ENCODE measurements at places on chromosomes 2 and 18.

DNA sequence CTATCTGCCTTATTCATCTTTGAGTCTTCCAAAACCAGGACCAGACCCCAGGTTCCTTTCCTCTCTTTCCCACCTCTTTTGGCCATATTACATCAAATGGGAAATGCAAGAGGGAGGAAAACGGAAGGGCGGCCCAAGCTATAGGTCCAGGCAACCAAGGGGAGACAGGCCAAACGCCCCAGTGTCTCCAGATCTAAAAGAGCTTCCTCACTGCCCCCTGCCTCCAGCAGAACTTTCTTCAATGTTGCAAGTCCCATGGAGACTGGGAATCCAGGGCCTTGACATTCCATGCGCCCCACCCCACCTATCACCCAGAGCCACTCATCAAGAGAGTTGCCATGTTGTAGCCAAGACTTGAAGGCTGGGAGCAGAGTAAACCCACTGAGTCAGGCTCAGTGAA is 15.4 kb downstream of the TNS1 start:
- no peak for DNase-seq

DNA sequence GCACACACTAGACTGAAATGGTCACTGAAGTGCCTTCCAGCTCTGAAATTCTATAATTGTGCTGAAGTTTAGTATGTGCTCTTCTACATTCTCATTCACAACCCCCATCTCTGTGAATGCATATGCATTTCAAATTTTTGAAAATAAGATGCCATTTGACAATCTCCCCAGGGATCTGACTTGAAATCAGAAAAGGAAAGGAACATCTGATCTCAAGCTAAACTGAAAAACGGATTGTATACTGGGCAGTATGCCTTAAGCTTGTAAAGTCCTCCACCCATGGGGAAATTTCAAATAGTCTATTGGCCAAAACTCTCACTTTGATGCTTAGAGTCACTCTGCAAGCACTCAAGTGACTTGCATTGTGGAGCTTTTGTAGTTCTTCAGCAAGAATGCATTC is 22.9 kb downstream of the FAP start:
- DNase-seq, result no peak

DNA sequence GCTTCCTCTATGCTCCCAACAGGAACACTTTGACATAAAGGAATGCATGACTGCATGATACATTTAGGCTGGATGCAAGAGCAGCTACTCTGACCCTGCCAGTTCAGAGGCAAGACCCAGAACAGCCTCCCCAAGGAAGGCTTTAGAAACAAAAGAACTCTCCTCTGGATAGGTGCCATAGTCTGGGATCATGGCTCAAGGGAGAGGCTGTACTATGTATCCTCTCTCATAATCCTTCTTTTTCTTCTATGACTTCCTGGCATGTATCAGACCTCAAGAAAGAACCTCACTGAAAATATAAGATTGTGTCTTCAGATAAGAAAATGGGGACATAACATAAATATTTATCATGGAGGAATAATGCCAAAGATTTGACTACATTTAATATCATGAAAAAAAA is 194.0 kb upstream of the LYPD1 start:
- no peak for DNase-seq

- no peak for DNase-seq
Measured at GRCh38 chr18:76824145-76824676, 1.9 kb downstream of the ZNF236 start.

GRCh38 chr18:21741562-21742314 is 1.1 kb downstream of the MIB1 start:
- DNase-seq, result no peak

DNA sequence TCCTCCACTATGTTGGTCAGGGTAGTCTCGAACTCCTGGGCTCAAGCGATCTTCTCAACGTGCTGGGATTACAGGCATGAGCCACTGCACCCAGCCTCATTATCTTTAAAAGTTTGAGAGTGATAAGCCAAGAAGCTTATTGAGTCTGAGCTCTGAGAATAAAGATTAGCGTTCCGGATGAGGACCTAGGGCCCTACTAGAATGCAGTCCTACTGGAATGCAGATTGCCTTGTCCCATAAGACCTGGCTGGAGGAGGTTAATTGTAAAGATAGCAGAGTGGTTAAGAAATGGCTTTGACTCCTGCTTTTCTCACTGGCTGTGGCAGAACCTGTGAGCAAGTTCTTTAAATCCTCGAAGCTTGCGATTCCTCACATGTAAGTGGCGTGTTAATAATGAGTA is 4.0 kb downstream of the VWA3B start:
- DNase-seq, result no peak

DNA sequence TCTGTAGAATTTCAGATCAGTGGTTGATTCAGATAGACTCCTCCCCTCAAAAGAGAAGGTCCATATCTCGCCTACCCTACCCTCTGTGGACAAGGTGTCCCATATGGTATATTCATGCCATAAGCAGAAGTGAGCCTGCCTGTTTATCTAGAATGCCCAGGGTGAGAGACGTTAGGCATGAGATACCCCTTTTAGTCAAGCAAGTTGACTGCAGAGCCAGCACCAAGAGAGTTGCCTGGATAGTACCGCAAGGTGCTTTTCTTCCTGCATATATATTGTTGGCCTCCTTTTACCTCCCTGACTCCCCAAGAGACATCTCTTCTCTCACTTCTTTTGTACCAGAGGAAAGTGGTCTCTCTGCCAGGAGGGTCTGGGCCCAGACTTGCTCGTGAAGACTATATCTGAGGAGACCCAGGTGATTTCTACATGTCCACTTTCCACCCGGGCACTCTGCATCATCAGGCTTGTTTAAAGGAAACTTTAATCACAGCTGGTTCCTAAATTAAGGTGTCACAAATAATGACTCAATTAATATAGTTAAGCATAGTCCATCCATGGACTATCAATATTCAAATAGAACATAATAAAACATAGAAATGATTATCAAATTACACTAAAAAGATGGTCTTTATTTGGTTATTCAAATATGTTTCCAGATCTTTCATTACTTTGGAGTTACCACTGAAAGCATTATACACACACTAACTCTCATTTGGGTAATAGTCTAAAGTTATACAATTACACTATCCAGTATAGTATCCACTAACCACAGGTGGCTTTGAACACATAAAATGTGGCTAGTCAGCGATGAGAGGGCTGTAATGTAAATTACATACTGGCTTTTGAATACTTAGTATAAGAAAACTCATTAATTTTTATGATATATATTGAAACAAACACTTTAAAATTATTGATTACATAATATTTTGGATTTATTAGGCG is 4.1 kb downstream of the ITGA4 start:
- DNase-seq, result no peak

DNA sequence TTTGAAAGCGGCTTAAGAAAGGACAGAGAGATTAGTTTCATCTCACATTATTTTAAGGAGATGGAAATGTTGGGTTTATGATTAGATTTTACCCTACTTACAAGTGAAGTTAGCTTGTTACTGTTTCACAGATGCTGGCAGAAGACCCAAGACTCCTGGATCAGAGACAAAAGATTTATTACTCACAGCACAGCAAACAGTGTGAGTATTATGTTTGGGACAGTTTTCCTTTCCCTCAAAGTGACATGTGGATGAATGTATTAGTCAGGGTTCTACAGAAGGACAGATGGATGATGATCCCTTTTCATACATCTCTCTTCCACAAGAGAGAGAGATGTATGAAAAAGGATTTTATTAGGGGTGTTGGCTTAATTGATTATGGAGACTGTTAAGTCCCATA is 281.8 kb upstream of the CDH2 start:
- no peak for DNase-seq

DNA sequence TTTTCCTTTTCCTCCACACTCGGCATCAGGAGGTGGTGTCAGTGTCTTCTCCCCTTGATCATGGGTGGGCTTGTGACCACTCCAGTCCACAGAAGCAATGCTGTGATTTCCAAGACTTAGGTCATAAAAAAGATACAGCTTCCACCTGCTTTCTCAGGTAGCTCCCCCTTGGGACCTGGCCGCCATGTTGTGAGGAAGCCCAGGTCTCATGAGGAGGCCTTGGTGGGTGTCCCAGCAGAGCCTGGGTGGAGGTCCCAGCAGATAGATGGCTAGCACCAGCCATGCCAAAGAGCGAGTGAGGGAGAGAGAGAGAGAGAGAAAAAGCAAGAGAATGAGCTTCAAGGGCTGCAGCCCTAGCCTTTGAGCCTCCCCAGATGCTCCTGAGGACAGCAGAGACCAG is 16.0 kb downstream of the SLC66A2 start:
- DNase-seq, result no peak

GRCh38 chr2:61995515-61995914 is 90.0 kb downstream of the COMMD1 start:
- no peak for DNase-seq

GRCh38 chr2:70248181-70248847 is at the start of gene TIA1:
Gene TIA1, minus strand, starts transcription at chr2:70248628. Its CDS starts 198 bp downstream, at chr2:70248430.
- DNase-seq, result peak; percentile 98

DNA sequence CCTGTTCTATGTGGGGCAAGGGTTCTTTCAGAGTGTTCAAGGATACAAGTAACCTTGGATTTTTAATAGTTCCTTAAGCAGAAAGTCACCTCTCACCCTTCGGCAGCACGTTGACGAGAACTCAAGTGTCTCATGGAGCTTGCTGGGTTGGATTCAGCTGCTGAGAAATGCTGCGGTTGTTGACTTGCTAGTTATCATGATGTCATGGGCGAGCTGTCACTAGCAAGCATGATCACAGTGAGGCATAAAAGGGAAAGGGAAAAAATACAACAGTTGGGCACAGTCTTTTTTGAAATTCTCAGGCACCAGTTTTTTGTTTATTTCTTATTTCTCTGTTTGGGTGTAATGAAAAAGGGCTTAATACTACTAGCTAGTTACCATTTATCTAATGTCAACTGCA is 53.2 kb downstream of the ADCYAP1 start:
- DNase-seq, result no peak

DNA sequence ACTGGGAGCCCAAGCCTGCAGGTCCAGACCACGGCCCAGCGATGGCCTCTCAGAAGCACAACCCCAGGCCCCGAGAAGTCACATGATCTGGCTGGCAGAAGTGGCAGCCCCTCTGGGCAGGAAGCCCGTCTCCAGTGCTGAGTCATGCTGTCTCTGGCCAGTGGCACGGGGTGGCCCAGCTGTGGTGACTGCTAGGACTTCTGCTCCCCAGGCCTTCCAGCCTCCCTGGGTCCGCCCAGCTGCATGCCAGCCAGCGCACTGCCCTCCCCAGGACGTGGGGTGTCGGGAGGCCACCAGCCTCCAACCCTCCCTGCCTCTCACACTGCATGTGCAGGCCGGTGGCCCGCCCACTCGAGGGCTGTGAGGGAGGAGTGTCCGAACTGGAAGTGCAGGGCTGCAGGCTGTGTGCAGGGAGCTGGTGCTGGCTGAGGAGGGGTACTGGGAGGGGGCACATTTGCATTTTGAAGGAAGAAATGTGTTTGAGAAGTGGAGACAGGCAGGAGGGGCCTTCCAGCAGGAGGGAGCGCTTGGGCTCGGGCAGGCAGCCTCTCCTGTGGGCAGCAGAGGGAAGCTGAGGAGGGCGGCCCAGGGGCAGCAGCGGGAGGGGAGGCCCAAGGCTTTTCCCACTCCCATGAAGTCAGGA is 17.0 kb upstream of the HPCAL1 start:
- DNase-seq, result no peak

DNA sequence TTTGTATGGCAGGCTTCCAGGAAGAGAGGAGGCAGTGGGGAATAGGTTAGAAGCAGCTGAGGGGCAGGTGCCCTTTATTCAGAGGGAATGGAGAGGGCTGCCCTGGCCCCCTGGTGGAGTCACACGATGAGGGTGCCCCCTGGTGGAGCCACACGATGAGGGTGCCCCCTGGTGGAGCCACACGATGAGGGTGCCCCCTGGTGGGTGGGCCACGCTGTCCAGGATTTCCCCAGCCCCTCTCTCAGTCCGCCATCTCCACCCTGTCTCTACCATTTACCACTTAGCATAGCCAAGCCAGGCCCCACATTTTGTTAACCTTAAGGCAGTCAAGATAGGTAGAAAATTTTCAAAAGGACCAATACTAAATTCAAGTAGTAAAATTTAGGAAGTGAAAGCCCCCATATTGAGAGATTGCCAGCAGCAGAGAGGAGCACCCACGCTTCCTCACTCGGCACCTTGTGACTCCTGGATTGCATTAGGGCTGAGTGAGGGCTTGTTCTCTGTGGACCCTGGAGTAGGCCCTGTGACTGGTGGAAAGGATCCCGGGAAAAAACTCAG is 10.4 kb upstream of the FAM228A start:
- DNase-seq, result no peak

- DNase-seq, result no peak
Measured at GRCh38 chr18:79397247-79397829, 1.6 kb downstream of the NFATC1 start.

DNA sequence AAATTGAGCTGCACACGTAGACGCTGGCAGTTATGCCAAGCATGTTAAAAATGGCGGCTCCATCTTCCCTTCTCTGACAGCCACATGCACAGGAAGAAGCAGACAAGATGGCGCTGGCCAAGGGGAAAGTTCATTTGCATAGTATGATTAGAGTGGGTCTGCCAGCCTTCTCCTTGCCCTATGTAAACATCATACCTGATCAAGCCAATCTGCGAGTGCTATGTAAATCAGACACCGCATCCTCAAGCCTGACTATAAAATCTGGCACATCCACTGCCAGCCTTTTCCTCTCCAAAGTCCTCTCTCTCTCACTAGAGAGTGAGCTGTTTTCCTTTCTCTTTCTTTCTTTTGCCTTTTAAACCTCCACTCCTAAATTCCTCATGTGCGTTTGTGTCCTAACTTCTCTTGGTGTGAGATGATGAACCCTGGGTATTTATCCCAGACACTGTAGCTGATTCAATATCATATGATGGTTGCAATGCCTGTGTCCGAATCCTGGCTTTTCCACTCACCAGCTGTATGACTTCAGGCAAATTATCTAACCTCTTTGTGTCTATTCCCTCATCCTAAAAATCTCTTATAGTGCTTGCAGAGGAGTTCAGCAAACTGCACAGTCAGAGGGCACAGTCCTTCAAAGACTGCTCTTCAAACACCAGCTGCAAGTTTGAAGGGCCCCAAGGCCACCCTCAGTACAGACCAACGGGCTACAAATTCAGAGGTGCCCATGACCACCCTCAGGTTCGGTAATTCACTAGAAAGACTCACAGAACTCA is 39.3 kb upstream of the ITSN2 start:
- DNase-seq, result no peak

GRCh38 chr2:217091531-217091930 is 231.7 kb upstream of the TNP1 start:
- DNase-seq, result no peak

DNA sequence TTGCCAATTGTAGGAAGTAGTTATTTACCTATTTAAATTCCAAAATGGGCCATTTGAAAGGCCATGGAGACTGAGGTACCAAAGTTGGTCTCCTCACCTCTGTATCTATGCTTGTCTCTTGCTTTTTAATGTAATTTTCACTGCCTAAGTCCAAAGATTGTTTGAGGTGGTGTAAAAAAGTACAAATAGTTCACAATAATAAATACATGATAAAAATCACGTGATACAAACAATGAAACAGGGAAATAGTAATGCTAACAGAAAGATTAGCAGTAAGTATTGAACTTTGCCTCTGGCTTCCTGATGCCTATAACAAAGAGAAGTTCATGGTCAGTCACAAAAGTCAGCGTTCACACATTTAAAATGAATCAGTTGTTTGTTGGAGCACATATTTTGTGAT is 67.6 kb downstream of the CNTNAP5 start:
- DNase-seq, result no peak
